Globus pallidus (tissue), 1 donor: ENCODE measurements at places on chromosomes 7 and 10.

DNA sequence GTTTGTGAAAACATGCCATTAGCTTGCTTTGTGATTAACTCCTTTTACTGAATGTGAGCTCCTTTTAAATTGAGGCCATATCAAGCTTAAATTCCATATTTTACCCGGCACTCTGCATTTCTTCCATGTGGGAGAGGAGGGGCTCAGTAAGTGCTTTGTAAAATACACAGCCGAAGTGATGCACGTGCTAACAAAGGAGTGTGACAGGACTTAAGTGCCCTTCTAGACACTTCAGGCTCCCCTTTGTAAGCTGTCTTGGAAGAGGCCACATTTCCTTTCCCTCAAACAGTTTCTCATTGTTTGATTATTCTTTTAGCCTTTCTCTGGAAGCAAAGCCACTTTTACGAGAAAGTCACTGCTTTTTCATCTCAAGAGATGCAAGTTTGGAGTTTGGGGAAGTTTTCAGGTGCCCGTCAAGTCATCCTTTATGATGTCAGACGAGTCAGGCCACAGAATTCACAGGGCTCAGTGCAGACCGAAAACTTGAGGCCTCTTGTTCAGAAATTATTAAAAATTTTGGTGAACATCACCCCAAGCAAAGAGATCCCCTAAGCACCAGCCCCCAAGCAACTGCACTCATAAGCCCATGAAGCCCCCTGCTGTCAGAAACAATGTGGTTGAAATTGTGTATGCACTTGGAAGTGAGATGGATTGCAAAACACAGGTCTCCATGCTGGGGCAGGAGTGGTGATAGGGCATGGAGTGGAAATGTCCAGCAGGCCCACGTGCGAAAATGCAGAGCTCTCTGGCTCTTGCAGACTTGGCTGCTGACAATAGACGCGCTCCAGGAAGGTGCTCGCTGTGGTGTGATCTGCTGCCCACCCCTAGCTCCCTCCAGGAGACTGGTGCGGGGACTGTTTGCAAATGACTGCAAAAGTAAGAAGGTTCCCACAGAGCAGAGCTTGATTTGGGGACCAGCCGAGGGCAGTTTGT, 11.5 kb downstream of the IKZF1 start:
- no peak for DNase-seq

GRCh38 chr7:130881799-130882141, 147.8 kb upstream of the KLF14 start:
- DNase-seq = no peak

DNA sequence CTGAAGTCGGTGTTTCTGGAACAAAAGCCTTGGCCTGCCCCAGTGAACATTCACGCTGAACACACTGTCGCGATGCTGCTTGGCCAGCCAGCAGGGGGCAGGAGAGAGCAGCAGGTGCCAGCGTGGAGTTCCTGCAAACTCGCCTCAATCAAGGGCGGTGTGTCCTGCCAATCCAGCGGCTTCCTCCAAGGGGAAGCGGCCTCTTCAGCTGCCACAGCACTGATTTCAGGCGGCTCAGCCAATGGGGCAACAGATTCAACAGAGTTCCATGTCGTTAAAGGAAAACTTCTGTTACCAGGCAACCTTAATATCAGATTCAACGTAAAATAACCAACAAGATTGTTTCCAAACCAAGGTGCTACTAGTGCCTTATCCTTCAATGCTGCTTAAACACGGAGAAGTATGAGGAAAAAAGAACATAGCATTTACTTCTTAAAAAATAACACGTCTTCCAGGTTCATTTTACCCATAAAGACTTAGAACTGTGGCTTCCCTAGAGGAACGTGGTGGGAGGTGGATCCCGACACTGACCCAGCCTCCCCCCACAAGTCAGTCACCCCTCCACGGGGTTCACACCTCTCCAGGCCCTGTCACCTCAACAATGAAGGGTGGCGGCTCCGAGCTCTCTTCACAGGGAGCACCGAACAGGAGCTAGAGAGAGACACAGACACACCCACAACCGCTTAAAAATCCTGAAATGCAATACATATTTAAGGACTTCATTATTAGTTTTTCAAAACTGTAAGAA, 178.2 kb downstream of the DIP2C start:
- DNase-seq = peak; percentile 91

GRCh38 chr10:62471711-62472110, 97.5 kb downstream of the ZNF365 start:
- no peak for DNase-seq

DNA sequence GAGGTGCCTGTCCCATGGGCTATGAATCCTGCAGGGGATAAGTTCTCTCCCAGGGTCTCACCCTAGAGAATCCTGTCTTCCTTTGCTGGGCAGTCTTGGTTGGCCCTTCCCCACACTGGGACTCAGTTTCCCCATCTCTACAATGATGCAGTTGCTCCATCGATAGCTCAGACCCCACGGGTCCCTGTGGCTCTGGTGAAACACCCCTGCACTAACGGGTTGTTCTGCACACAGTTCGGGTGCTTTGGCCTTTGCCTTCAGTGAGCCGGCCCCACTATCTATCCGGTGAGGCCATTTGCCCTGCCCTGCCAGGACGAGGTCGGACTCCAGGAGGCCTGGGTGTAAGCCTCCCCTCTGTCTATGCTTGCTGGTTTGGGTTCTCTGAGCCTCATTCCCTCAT, 76.5 kb upstream of the PCBD1 start:
- DNase-seq = no peak

GRCh38 chr7:146176860-146177259, 60.3 kb downstream of the CNTNAP2 start:
- DNase-seq = no peak

- no peak for DNase-seq
These were observed 567 bp upstream of the CDCA7L start for GRCh38 chr7:21946222-21946709.

DNA sequence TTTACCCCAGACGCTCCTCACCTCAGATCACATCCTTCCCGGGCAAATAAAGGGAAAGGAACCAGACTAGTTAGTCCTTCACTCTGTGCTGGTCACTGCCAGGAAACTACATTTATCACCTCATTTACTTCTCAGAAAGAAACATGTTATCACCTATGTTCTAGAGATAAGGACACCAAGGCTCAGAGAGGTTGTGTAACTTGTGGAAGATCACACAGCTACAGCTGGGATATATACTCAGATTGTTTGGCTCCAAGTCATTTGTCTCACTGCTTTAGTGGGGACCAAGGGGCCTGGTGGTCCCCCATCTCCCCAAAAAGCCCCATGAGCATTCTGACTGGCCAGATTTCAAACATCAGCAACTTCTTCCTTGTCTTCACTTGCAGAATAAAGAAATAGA, 17.5 kb upstream of the BTBD16 start:
- DNase-seq = no peak

- no peak for DNase-seq
These were observed 12.6 kb upstream of the TBRG4 start for GRCh38 chr7:45123913-45124710.

DNA sequence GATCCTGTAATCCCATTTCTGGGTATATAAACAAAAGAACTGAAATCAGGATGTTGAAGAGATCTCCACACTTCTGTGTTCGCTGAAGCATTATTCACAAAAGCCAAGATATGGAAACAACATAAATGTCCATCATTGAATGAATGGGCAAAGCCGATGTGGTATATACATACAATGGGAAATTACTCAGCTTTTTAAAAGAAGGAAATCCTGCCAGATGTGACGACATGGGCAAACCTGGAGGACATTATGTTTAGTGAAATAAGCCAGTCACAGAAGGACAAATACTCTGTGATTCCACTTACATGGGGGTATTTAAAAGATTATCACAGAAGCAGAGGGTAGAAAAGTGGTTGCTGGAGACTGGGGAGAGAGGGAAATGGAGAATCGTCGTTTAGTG, 23.9 kb upstream of the FAM107B start:
- no peak for DNase-seq

DNA sequence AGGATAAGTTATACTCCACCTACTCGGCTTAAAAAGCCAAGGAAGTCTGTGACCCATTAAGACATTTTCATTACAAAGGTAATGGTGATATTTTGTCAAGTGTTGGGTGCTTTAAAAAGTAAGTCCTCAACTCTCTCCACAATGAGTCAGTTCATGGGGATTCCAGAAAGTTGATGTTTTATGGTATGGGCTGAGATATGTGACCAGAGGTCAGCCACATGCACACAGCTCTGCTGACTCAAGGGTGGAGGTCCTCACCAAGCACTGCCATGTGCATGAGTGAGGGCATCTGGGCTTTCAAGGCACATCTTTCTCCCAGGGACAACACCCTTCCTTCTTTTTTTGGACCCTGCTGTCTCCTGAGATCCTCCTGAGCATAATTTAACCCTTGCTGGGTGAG, 292.9 kb downstream of the PTEN start:
- no peak for DNase-seq

- no peak for DNase-seq
These were observed 12.8 kb downstream of the SUGCT start for GRCh38 chr7:40147371-40148246.

- no peak for DNase-seq
These were observed 35.7 kb downstream of the SLIT1 start for GRCh38 chr10:97150013-97150595.

GRCh38 chr7:150788474-150789269, 11.5 kb downstream of the TMEM176B start:
- no peak for DNase-seq

DNA sequence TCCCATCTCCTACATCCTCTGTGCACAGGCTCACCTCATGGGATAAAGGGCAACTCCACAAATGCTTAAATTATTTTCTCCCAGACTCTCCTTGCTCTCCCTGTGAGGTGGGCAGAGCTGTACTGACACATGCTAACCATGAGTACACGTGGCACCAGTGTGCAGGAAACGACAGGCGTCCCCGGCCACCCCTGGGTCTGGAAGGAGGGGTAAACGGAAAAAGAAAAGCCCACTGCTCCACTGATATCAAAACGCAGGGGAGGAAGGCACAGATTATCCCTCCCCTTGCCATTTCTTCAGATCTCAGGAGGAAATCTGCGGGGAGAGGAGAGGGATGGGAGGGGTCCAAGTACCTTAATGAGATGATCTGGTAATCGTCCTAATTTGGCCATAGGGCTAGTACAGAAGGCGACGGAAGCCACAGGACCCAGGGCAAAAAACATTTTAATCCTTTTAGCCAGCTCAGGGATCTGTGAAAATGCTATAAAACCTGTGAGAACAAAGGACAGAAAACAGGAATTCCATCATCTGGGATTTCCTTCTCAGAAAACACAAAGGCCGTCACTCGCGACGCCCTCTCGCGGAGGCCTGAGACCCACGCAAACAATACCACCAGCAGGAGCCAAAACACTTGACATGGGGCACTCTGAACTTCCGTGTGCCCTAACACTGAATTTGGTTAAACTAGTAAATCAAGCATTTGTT, 17.8 kb upstream of the CH25H start:
- DNase-seq = peak; percentile 83
